ENCODE measurements at places on chromosomes 12 and 14. TPM values are rescaled to one million over a fixed set of nuclear protein-coding genes. Genes with fewer than 3 reads are reported as not detected.

- DNase-seq, result no peak
Observed at GRCh38 chr14:80678436-80678835, 263.1 kb downstream of the CEP128 start.

- DNase-seq, result no peak
Observed at GRCh38 chr12:24631676-24632426, 317.1 kb downstream of the BCAT1 start.

GRCh38 chr14:96662116-96662970, 134.8 kb upstream of the VRK1 start:
- no peak for DNase-seq

Gene PTGER2
- polyA plus RNA-seq, result 6.2 TPM

GRCh38 chr12:132249689-132250478, 79.5 kb downstream of the GALNT9 start:
- no peak for DNase-seq

Gene CPNE6
- not detected for polyA plus RNA-seq
